ENCODE measurements at places on chromosomes 5 and 9.

DNA sequence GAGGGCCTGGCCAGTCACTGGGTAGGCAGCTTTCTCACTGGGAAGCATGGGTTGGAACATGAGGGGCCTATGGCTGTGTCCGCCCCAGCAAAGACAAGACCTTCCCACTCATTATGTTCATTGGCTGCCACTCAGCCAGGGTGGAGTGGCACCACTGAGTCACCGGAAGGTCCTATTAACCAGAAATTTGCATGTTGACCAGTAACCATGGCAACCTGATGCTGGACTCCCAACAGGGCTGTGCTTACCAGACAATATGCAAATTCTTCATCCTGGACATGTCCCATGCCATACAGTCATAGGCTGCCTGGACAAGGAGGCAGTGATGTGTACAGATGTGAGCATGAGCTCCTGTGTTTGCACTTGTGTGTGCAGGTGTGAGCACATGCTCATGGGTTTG is 66.7 kb downstream of the PSD2 start:
- no peak for DNase-seq

GRCh38 chr5:144203750-144204596 is 33.3 kb downstream of the KCTD16 start:
- peak; percentile 9 for DNase-seq

DNA sequence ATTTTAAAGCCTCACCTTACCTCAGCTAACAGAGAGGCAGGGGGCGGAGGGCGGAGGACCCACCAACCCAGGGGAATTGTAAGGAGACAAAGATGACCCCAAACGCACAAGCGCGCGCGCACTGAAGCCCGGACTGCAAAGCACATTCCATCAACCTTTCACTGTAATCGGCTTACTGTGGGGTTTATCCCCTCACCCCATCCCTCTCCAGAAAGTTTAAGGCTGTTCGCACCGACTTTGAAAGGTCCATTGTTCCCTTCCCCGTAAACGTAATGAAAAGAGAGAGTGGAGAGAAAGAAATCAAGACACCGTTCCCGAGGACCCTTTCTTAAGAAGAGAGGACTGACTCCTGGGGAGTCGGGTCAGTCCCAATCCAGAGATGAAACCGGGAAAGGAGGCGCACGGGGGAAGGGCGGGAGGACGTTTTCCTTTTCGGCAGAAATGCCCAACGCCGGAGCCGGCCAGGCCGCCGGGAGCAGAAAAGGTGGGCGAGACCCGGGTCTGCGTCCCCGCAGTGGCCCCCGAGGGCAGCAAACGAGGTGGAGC is 464 bp downstream of the CEMIP2 start:
- DNase-seq = no peak

DNA sequence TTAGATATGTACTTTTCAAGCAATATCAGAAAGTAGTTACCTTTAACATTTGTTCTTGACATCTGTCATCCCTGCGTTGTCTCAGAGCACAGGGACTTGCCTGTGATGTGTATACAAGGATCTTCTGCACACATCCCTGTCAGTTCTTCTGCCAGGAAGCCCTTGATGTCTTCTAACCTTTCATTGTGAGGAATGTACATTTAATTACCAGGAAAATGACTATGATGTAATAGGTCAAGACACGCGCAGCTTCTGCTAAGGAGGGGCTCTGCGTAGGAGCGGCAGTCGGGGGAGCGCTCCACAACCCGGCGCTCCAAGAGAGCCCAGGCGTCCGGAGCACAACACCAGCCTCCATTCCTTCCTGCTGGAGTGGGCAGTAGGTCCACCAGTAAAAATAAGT is 119.7 kb downstream of the IRX2 start:
- DNase-seq = no peak

GRCh38 chr5:97508864-97509263 is 325.8 kb upstream of the RIOK2 start:
- no peak for DNase-seq

DNA sequence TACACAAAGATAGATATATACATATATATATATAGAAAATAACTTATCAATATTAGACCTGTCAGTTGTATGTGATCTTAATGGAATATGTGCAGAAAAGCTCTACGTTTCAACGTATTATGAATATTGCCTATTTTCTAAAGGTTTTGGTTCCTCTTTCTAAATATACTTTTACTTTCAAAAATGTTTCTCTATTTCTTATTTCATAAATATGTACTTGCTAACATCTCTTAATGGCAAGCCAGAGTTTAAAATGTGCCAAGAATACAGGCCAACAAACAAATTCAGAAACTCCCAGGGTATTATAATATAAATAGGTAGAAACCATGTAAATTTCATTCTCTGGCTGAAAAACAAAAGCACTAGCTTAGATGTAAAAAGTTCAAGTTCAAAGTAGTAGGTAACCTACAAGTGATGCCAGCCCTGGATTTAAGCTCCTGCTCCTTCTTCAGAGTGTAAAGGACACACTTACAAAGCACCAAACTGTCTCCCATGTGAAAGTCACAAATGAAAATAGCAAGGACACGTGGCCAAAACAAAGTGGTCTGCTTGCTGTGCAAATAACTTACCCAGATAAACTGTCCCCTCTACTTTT is 685.1 kb upstream of the DMAC1 start:
- DNase-seq = no peak

GRCh38 chr9:97438666-97439065 is 26.8 kb downstream of the TDRD7 start:
- DNase-seq = no peak

GRCh38 chr9:81782313-81782995 is 93.1 kb upstream of the TLE1 start:
- no peak for DNase-seq

- no peak for DNase-seq
Measured at GRCh38 chr5:170219615-170220014, 13.2 kb upstream of the C5orf58 start.

GRCh38 chr5:33594006-33594405 is 153.2 kb downstream of the TARS1 start:
- no peak for DNase-seq

DNA sequence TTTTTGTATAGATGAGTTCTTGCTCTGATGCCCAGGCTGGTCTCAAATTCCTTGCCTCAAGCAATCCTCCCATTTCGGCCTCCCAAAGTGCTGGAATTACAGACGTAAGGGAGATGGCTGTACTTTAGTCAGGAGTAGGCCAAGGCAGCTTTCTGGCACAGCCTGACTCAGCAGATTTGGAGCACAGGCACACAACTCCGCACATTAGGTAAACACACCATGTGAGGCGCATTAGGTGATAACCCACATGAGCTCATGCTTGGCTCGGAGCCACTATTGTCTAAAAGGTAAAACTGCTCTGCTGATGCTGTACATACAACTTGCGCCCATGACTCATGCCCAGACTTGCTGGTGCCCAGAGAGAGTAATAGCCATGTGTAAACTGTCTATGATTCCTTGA is 1157.9 kb downstream of the TAF11L14 start:
- no peak for DNase-seq

DNA sequence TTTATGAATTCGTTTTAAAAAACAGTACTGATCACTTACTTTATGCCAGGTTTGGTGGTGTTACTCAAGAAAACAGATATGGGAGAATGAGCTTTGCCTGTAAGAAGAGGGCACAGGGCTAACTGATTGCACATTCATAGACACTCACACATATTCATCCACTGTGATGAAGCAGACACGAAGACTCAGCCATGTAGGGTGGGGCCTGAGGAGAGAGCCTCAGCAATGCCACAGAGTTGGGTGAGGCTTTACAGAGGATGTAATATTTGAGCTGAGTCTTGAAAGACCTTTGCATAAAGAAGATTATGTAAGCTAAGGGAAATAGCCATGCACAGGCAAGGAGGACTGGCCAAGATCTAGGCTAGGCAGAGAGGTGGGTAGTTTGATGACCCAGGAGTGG is 472.8 kb downstream of the PSAT1 start:
- DNase-seq = no peak

DNA sequence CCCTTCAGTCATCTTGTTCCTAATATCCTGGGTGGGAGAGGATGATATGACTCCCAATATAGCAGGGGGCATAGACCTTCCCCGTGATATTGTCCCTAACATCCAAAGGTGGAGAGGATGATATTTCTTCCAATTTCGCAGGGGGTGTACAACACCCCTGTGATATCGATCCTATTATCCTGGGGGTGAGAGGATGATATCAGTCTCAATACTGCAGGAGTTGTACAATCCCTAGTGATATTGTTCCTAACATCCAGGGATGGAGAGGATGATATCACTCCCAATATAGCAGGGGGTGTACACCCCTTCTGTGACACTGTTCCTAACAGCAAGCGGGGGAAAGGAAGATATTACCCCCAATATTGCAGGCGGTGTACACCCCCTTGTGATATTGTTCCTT is 122.6 kb downstream of the TMEM38B start:
- DNase-seq = no peak

- DNase-seq = no peak
Measured at GRCh38 chr9:83234541-83234940, 171.6 kb upstream of the RASEF start.

DNA sequence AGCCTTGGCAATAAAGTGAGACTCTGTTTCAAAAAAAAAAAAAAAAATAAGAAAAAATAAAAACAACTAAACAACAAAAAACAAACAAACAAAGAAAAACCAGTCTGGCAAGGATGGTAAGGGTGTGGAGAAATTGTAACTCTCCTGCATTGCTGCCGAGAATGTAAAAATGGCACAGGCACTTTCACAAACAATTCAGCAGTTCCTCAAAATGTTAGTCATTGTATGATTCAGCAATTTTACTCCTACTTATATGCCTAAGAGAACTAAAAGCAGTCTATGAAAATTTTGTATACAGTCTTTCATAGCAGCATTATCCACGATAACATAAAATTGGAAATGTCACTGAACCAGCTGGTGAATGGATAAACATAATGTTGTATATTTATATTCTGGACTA is 280.4 kb downstream of the CDH9 start:
- no peak for DNase-seq

DNA sequence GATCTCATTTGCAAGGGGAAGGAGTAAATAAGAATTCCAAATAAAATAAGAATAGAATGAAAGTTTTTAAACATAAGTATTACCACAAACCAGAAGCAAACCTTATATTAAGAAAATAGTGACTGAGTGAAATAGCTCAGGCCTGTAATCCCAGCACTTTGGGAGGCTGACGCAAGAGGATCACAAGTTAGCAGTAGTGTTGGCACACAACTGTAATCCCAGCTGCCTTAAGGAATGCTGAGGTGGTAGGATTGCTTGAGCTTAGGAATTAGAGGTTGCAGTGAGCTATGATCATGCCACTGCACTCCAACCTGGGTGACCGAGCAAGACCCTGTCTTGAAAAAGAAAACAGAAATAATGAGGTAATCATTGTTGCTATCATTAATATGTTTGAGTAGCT is 47.0 kb downstream of the APC start:
- DNase-seq = no peak

DNA sequence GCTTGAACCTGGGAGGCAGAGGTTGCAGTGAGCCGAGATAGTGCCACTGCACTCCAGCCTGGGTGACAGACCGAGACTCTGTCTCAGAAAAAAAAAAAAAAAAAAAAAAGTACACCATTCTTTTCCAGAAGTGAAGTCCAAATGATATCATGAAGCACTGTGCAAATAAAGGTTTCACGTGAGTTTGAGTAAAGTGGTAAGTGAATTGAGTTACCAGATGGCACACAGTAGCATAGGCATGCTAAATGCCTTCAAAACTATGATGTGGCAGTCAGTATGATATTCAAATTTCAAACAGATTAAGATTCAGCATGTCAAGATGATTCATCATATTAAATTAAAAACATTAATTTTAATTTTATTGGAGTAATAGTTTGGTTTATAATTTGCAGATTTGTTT is 195.2 kb downstream of the TAF11L14 start:
- DNase-seq = no peak

DNA sequence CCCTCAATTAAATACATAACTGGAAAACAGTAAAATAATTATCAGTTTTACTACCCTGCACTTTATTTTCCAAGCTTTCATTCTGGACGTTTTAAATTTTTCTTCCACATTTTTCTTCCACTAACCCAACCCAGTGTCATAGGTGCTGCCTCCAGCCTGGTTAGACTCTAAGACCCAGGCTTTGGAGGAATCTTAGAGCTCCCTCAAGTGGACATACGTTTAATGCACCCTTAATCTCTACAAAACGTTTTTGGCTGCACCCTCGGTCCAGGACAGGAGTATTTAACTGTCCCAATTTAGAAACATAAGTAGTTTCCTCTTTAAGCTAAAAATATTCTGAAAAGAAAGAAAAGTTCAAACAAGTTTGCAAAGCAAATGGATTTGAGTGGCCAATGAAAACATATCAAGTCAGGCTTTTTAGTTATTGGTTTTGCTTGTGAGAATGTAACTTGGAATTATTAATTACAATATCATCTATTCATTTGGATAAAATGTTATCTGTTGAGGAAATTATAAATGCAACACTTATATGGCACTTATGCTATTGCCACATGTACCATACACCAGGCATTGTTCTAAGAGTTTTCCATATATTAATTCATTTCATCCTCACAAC is 38.9 kb downstream of the CDH6 start:
- no peak for DNase-seq

DNA sequence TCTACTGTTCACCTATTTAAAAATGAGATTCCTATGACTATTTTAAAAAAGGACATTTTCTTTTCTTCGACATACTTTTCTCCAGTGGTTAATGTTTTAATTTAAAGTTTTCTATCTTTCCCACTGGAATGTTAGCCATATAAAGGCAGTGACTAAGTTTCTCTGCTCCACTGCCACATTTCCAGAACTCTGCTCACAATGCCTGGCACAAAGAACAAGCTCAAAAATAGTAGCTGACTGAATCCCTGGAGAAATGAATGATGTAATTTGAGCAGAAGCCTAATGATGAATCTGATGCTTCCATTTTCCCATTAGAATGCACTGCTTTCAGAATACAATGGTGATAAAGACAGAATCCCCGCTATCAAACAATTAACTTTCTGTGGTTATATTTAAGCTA is 817.8 kb downstream of the MTRR start:
- DNase-seq = no peak

GRCh38 chr5:178274781-178275537 is 42.4 kb upstream of the PHYKPL start:
- DNase-seq = no peak

DNA sequence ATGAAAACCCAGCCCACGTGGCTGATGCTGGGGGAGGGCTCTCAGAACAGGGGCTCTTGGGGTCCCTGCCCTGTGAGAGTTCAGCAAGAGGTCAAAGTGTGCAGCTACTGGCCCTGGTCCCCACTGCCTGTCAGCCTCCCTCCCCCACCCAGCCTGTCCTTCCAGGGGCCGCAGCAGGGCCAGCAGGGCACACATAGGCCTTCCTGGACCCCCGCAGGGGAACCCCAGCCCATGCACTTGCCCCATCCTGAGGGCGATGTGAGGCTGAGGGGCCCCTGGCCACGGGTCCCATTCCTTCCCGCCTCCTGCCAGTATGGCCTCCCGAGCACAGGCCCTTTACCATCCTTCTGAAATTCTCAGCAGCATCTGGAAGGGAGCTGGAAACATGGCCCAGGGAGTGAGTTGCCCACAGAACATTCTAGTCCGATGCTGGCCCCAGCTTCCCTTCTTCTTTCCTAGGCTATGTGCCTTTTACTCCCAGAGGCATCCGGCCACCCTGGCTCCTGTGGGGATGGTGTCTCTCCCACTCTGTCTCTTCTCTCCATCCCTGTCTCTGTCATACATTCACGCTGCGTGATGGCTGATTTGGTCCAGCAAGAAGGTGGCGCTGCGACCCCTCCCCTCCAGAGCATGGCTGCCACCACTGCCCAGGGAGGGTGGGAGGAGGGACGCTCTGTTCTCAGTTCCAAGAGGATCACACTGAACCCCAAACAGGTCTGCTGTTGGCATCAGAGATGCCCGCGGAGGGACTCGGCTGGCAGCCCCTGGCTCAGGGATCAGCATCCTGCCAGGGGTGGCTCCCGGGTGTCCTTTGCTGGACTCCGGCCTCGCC is 19.6 kb downstream of the MRPL36 start:
- DNase-seq = no peak

All from T follicular helper cell (primary cell).